ENCODE measurements at places on chromosomes 7 and 10.

GRCh38 chr10:88234297-88234696 lies 348.8 kb downstream of the RNLS start:
- no peak for DNase-seq

DNA sequence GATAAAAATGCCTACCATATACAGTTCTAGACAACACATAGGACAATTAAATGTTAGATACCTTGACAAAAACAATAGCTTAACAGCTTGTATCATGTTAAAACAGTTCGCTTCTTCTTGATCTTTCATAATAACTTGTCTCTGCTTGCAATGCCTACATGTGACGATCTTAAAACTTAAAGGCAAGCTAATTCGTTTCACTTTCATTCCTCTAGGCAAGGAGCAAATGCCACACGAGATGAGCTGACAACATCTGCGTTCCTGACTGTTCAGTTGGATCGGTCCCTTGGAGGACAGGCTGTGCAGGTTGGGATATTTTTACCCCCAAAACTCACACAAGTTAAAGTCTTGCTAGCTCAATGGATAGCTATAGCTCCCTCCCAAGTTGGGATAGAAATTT lies 51.6 kb upstream of the ARL4A start:
- no peak for DNase-seq

- no peak for DNase-seq
Measured at GRCh38 chr7:4204513-4205165, 477.5 kb upstream of the FOXK1 start.

DNA sequence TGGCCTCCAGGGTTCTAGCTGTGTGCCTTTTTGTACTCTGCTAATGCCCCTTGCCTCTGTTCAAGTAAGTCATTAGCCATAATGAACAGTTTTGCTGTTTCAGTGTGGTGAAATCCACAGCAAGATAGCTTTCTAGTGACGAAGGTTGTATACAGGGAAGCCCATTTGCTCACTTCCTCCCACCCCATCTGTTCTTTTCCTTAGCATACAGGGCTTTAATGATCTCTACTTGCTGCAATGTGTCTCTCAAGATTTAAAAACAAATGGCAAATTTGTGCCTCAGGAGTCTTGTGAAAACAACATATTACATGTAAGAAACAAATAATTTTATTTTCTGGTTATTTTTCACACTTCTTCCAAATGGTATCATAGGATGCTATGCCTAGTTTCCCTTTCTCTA lies 243.2 kb downstream of the CDK14 start:
- no peak for DNase-seq

GRCh38 chr7:55472928-55473725 lies 99.2 kb downstream of the VOPP1 start:
- no peak for DNase-seq

DNA sequence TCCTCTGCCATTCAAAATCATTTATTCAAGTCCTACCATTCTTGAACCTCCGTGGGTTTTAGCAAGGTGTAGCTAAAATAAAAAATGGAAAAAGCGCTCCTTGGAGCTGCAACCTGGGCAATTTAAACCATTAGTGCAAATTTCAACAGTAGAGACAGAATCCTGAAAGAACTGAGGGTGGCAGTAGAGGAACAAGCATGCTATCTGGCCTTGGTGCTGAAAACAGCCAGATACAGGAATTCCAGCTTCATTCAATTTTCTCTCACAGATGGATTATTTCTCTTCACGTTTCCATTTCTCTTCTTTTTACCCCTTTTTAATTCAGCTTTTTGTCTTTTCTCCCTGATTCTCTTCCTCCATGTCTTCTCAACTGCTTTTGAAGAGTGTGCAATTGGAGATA lies 77.7 kb downstream of the OTUD1 start:
- DNase-seq: no peak

GRCh38 chr7:3955751-3956696 lies 655.0 kb downstream of the SDK1 start:
- DNase-seq: no peak

DNA sequence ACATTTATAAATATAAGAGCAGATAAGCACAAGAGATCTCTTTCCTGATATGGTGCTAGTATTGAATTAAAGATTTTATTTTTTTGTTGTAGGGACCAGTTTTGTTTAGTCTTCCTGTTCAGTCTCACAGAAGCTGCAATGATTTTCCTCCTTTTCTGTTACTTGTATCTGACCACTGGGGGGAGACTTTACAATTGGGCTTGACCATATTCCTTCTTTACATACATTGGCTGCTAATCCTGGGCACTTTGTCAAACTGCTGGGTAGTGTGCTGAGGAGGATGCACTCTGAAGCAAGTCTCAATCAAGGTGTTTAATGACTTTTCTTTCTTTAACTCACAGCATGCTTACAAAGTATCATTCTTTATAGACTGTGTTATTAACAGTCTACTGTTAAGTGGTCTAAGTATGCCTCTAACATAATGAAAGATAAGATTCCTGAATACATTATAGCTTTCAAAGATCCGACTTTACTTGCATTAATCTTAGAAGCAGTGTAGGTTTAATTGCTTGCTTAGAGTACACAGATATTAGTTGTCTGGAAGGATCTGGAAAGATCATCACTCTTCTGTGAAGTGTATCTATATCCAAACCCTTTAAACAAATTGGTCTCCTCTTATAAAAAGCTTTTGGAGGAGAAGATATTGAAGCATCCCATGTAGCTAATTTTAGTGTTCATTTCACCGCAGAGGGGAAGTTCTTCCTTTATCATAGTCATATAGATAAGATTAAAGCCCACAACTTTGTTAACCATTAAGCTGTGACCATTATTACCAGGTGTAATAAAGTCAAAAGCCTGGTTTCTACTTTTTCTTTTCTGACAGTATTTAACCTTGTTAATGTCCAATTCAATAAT lies 3.1 kb downstream of the PALS2 start:
- no peak for DNase-seq

- DNase-seq: no peak
Measured at GRCh38 chr10:100371482-100372027, 24.5 kb downstream of the SCD start.

GRCh38 chr7:46291601-46292150 lies 370.6 kb upstream of the IGFBP3 start:
- no peak for DNase-seq

- DNase-seq: no peak
Measured at GRCh38 chr10:95508730-95509129, 52.4 kb downstream of the SORBS1 start.

- no peak for DNase-seq
Measured at GRCh38 chr7:45294559-45294958, 137.0 kb downstream of the RAMP3 start.

GRCh38 chr7:129689995-129690581 lies 78.6 kb downstream of the NRF1 start:
- no peak for DNase-seq

GRCh38 chr10:117346574-117346973 lies 28.7 kb downstream of the PDZD8 start:
- no peak for DNase-seq

GRCh38 chr10:28090506-28090905 lies 91.6 kb upstream of the ODAD2 start:
- DNase-seq: no peak

DNA sequence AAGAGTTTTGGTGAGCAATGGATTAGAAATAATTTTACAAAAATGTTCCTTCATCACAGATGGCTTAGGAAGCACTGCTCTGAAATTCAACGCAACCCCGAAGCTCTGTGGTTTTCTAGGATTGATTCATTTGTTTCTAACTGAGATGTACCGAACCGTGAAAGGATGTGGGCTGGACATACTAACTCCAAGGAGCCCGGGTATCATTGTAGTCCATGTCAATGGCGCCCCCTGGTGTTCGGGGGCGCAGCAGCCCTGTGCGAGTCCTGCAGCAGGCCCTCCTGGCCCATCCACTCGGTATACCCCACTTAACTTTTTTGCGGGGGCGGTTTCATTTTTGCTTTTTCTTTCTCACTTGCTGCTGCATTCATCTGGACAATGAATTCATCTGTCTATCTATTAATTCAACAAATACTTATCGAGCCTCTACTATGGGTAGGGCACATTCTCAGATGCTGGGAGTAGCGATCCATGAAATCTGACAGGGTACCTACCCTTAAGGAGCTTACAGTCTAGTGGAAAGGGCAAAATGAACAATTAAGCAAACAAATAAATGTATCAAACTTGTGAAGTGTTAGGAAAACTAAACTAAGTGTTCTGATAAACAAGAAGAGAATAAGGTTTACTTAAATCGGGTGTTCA lies 25.2 kb upstream of the ITPRID1 start:
- no peak for DNase-seq

DNA sequence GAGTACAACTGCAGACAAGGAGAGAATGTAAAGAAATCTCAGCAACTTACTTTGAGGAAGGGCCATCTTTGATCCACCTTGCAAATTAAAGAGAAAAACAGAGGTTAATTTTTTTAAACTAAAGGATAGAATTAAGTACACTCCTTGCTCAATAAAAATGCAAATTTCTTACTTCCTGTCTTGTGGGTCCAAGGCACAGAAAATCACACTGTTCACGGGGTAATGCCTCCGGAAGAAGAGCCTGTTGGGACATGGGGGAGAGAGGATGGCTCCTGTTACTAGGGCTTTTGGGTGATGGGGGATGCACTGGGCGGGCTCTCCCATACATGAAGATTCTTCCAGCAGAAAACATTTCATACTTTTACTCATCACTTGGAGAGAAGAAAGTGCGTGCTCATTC lies 301.8 kb downstream of the TNS3 start:
- no peak for DNase-seq

DNA sequence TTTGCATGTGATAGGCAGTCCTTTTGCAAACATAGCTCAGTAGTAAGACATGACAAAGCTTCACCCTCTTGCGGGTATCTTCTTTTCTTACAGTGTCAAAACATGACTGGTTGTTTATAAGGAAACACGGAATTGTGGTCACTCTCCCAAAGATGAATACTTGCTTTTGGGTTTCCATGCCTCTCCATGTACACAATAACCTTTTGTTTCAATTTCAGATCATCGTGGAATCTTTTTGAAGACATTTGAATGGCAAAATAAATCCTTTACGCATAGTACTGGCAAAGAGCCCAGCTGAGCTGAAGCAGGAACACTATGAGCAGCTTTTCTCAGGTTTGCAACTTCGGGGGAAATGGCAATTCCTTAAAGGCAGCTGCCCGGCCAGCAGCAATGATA lies 156.8 kb upstream of the FRMD4A start:
- no peak for DNase-seq

DNA sequence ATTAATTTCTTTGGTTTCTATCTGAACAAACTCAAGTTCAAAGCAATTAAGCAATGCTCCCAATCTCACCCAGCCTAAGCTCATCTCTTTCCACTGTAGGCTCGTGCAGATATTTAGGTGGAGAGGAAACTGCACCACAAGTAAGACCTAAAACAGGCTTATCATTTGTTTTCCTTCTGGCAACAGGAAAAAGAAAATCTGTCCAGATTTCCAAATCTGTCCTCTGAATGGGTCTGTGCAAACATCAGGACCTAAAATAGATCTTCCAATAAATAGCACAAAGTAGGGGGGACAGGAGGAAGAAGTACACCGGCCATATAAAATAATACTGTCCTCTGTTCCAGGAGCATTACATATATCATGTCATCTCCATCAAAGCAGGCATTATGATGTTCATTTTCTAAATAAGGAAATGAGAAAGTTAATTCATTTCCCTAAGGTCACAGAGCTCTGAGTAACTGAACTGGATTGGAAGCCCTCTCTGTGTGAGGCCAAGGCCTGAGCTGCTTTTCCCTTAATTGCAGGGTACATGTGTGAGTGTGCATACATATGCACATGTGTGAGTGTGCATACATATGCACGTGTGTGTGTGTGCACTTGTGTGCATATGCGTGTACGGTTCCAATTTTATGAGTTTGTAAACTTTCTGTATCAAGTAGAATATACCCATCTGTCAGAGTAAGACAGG lies 92.8 kb upstream of the PARD3 start:
- no peak for DNase-seq

GRCh38 chr7:47458057-47458456 lies 123.9 kb downstream of the TNS3 start:
- DNase-seq: no peak

GRCh38 chr7:55272328-55272727 lies 92.8 kb upstream of the LANCL2 start:
- no peak for DNase-seq

GRCh38 chr7:148468700-148469098 lies 121.9 kb upstream of the C7orf33 start:
- no peak for DNase-seq

DNA sequence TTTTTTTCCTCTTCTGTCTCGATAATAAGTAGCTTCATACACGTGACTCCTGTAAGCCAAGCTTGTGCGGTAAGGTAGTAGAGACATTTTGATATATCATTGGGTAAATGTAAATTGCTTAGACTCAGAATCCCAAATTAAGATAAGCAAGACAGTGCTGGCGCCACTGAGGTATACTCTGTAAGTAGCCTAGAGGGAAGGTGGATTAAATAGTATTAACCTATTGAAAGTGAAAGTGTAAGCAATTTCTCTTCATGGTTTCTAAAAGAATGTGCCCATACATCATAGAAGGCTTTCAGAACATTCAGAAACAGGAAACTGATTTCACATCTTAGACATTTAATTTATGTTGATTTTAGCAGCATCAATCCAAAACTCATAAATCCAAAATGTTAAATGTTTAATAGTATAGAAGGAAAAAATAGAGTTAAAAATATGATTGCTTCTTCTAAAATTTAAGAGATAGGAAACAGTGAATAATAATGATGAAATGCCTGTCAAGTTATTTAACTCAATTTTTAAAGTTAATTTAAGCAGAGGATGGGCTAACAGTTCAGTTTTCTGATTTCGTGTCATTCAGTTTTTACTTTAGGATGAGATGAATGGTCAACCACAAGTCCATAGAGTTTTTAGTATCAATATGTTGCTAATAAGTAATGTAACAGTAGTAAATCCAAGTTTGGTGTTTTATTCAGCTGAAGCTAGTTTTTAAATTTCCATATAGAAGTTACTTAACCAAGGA lies 36.8 kb downstream of the LRRC72 start:
- no peak for DNase-seq

GRCh38 chr7:66741-67140 lies 125.6 kb upstream of the FAM20C start:
- DNase-seq: no peak

- DNase-seq: no peak
Measured at GRCh38 chr10:118342638-118343020, 505 bp upstream of the FAM204A start.

DNA sequence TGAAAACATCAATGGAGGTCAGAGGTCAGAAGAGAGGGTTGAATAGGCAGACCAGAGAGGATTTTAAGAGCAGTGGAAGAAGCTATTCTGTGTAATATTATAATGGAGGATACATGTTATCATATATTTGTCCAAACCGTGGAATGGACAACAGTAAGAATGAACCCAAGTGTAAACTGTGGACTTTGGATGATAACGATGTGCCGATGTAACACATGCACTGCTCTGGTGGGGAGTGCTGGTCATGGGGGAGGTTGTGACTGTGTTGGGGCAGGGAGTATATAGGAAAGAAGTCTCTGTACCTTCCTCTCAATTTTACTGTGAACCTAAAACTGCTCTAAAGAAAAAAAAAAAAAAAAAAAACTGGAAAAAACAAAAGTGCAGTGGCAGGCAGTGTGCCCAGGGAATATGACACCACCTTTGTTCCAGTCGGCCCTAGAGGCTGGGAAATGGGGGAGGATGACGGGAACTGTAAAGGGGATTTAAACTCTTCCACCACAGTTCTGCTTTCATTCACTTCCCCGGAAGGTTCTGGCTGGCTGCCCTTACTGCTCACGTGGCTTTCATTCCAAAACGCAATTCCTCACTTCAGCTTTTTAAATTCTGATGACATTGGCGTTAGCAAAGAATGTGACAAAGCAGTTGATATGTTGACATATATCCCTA lies 113.7 kb upstream of the ANKRD1 start:
- no peak for DNase-seq

GRCh38 chr7:128069373-128070364 lies 38.4 kb upstream of the LRRC4 start:
- DNase-seq: no peak
